ENCODE measurements at places on chromosomes 16 and 17.
A peak's percentile ranks its signal among the peaks of the same experiment; 100 is the strongest.

DNA sequence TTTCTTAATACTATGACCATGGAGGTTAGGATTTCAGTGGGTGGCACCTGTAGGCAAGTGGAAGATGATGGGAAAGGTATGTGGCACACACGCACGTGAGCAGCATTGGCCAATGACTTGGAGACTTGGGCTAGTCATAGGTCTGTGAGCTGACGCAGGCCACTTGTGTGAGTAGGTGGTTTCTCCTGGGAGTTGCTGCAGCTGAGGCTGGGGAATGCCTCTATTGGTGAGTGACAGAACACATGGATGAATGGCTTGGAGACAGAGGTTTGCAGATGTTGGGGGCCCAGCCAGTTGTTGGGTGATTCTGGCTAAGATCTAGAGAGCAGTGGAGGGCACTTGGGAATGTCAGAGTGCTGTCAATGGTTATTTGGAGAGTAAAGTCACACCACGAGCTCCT lies 64.1 kb downstream of the MARF1 start:
- no peak for DNase-seq

DNA sequence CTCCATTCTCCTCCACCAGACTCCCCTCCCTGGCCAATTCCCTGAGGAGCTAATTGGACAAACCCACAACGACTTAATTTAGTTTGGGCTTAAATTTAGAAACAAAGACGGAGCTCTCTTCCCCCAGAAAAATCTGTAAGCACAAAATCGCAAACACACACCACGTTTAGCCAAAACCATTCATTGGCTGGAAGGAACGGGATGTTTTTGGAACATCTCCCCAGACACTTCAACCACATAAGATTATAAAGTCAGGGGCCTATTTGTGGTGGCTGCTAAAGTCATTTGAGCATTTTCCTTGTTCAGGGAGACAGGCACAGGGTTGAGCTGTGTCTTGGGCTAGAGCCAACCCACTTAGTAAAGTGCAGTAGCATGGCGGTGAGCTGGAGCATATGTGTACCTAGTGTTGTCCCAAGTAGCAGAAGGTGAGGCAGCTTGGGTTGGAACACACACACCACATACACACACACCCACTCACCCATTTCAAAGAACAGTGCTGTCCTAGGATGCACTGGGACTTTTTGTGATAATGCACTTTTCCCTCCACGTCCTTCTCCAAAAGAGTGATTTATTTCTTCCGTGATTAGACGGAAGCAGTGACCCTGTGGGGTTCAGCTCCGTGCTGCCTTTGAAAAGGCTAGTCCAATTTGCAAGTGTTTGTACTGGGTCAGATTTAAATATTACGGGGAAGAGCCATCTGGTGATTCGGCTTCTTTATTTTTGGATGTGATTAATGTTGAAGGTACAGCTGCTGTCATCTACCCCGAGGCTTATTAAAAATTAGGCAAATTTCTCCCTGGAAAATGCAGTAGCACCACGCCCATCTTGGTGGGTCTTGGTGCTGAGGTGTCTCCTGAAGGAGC lies 32.2 kb downstream of the ELAC2 start:
- peak; percentile 22 for DNase-seq

- no peak for DNase-seq
These were observed 669 bp downstream of the MIEF2 start for GRCh38 chr17:18261146-18261515.

DNA sequence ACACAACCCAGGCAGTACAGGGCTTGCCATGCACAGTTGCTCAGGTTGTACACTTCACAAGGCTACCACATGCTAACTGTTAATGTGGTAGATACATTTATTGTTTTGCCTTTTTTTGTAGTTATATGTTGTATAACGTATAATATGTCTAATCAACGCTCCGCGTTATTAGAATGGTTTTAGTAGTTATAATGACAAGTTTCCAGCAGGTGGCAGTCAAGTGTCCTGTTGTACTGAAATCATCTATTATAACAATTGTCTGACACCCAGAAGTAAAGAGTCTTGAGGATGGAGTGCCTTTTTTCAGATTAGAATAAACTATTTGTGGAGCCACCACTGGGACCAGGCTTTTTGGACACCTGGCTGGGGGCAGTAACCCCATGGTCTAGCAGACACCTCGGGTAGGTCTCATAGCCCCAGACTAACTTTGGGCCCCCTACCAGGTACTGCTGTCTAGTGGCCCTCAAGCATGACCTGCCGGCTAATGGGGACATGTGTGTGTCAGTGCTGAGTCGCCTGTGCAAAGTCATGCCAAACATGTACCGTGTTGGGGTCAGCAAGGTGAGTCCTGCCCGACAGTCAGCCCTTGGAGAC lies 32.8 kb downstream of the MYO15A start:
- peak; percentile 33 for DNase-seq

- DNase-seq, result no peak
These were observed 8.7 kb upstream of the SYNGR2 start for GRCh38 chr17:78159575-78160158.

DNA sequence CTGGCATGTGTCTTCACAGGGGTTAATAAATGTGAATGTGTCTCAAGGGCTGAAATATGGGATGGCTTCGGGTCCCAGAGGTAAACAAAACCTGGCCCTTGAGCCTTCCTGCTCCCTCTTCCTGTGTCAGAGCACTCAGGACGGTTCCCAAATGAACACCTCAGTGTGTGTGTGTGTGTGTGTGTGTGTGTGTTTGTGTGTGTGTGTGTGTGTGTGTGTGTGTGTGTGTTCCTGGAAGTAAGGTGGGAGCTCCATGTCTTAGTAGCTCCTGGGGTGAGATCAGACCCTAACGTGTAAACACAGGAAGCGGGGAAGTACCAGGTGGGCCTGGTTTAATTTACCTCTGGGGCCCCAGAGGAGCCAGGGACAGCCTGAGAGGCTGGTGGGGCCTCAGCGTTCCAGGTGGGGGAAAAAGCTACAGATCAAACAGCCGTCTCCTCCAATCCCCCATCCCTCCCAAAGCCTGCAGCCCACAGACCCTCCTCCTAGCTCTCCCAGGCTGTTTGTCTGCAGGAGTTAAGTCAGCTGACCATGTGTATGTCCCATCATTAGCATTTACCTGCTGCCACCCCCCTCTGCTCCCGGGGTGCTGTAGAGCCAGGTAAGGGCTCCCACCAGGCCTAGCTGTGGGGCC lies 6.1 kb downstream of the KIF19 start:
- no peak for DNase-seq

GRCh38 chr16:2586241-2586640 lies 48.4 kb downstream of the PDPK1 start:
- no peak for DNase-seq

- DNase-seq, result no peak
These were observed 20.3 kb upstream of the ZNF267 start for GRCh38 chr16:31853291-31853690.

- no peak for DNase-seq
These were observed 9.7 kb downstream of the RPA1 start for GRCh38 chr17:1839516-1839915.

GRCh38 chr17:57662041-57662440 lies 83.1 kb downstream of the CCDC182 start:
- DNase-seq, result no peak

Measured in NCI-H446 treated with DMSO at 0.1 percent for 48 hours (cell line).